ENCODE measurements at places on chromosomes 6 and 20. TPM values are rescaled to one million over a fixed set of nuclear protein-coding genes. Genes with fewer than 3 reads are reported as not detected.

- no peak for DNase-seq
Observed at GRCh38 chr6:36150283-36150682, 20.0 kb downstream of the MAPK13 start.

DNA sequence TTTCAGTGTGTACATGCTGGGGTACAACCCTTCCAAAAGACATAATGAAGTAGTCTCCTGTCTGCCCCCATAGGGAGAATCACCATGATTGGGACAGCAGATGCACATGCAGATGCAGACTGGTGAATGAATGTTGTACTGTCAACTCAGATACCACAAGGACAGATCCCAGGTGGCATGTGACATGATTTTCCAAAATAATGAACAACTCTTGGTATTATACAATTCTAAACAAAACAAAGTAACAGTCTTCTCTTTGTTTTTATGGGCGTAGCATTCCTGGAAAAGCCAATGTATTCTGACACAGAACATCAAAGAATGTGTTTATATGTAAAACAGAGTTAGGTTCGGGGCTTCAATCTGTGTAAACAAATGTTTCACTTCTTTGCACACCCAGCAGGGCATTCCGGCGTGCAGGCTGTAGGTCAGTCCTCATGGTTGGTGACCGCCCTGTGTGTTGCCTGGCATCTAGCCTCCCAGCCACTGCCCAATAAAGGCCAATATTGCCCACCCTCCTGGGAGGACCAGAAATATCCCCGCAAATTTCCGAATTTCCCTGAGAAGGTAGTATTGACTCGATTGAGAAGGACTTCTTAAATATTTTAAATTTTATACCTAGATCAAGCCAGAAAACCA lies 127.7 kb downstream of the KLHL32 start:
- DNase-seq: no peak

GRCh38 chr6:70168681-70169377 lies 134.1 kb downstream of the COL9A1 start:
- no peak for DNase-seq

GRCh38 chr6:18268066-18268465 lies 3.7 kb upstream of the DEK start:
- no peak for DNase-seq

MYCT1 gene
- total RNA-seq: 0.64 TPM

DNA sequence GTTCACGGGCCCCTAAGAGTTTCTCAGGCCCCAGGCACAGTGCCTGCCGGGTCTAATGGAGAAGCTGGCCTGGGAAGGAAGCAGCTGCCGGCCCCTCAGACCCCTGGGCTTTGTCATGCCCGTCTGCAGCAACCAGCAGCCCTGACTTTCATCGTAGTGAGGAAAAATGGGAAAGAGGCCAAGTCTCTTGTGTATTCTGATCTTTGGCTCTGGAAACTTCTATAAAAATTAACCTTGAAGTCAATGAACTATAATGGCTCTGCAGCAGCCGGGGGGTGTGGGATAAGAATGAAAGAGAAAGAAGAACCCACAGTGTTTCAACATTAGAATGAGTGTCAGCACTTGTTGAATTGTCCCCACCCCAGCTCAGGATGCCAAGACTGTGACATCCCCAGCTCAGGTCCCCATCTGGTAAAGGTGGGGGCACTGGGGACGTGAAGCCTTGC lies 12.9 kb downstream of the TGM2 start:
- no peak for DNase-seq

DNA sequence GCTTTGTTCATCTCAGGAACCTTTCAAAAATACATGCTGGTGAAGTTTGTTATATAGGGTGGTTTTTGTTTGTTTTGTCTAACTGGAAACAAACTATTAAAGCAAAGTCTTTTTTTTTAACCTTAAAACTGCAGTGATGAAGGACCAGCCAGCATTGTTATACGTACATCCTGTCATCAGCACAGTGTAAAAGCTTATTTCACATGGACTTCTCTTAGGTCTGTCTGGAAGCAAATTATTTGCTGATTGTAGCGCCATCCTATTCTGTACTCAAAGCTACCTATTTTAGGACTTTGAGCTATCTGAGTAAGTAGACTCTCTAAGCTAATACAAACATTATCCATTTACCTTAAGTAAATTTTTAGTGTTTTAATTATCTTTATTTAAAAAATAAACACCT lies 61.7 kb downstream of the SNX9 start:
- DNase-seq: peak; percentile 50

DNA sequence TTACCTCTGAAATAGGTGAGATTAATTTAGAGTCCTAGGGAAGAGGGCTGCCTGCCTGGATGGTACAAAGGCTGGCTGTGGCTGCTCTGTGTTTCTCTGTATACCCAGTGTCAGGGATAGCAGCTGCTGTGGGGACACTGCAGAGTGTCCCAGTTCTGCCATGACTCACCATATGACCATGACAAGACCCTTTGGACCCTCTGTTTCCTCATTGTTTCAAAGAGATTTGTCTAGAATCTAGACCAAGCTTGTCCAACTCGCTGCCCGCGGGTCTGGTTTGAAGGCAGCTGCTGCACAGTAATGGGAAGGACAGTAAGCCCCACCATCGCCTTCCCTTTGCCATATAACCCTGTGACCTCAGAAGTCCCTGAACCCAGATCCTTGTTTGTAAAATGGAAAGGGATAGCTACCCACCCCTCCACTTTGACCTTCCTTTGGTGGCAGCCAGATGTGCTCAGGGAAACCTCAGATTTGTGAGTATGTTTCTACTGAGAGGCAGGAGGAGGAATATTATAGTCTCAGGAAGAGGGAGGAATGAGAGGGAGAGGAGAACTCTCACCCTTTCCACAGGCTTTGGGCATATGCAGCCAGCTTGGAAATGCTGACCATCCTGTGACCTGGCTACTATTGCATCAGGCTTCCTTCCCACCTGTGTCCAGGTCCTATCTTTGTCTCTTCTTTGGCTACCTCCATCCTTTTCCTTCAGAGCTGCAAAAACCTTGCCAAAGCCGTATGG lies 14.0 kb downstream of the PLCG1 start:
- DNase-seq: no peak

CALHM4 gene
- total RNA-seq: not detected
